ENCODE measurements at places on chromosomes 3 and 15.

GRCh38 chr3:54830658-54831057, 97.2 kb downstream of the LRTM1 start:
- DNase-seq = no peak

- no peak for DNase-seq
Observed at GRCh38 chr15:99442252-99442897, 123.4 kb upstream of the MEF2A start.

GRCh38 chr3:14766428-14767244, 52.1 kb upstream of the FGD5 start:
- no peak for DNase-seq

- DNase-seq = no peak
Observed at GRCh38 chr15:50135031-50135551, 16.1 kb upstream of the ATP8B4 start.

DNA sequence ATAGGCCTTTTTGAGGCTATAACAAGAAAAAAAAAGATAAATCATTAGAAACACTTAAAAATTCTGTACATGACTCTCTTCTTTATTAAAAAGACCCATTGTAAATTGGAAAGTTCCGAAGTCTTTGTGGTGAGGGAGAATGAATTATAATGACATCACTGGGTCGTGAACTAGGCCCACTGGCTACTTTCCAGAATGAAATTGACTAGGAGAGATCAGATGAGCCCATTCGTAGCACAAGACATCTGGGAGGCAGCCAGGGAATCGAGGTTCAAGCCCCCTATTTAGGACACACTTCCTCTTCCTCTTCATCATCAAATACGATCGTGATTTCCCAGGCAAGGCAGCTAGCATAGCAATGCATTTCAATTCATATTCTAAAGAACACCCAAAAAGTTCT, 889.8 kb upstream of the NR2F2 start:
- no peak for DNase-seq

DNA sequence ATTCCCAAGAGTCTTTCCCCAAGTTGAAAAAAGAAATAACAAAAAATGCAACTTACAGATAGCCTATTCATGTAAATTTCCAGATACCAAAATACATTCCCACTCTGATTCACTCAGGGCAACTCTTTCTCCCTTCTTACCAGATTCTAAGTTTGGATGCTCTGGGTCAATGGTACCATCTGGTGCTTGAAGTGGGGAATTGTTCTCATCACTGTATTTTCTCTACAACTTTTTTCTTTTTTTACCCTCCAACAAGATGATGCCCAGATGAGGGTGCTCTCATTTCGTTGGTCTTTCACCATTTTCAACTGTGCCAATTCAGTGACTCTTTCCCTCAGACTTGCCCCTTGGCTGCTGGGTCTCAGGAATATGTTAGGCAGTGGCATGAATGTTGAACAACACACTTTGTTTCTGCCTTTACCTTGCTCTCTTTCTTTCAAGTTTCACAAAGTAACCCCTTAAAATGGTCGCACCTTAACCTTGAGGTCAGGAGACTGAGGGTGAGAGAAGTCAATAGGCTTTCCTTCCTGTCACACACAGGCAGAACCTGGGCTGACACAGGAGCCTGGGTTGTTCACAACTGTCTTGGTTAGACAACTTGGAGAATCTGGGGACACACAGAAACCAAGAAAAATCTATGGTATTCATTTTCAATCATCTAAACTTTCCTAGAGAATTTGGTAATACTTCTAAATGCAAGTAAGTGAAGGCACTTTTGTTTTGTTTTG, 330.7 kb upstream of the SLCO3A1 start:
- DNase-seq = no peak

DNA sequence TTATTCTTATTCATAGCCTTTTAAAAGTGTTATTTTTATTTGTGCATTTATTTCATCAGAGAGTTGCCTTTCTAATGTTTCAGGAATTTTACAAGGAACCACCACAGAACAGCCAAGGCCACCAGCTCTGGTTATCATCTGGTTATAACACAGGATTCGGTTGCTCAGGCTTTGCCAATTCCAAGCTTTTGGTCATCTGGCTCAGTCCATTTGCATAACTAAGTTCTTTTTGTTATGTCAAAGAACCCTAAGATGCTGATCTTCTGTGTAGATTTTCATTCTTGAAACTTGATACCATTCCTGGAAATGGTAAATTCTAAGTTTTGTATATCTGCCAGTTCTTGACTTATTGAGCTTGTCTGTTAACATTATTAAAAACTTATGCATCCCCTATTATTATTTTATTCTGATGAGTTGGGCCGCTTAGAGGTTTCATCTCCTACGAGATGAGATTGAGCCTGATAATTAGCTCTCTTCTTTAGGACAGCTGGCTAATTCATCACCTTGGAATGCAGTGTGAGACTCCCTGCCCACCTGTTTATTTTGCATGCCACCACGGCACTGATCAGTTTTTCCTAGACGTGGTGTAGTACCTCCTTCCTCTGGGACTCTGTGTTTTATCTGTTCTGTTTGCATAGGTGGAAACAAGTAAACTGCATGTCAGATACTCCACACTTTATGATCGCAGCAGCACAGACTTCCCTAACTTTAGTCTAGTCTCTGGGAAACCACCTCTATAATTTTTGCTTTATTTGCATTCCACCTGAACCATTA, 264.8 kb downstream of the SLCO3A1 start:
- no peak for DNase-seq

- no peak for DNase-seq
Observed at GRCh38 chr3:52998771-52999513, 46.9 kb downstream of the SFMBT1 start.

DNA sequence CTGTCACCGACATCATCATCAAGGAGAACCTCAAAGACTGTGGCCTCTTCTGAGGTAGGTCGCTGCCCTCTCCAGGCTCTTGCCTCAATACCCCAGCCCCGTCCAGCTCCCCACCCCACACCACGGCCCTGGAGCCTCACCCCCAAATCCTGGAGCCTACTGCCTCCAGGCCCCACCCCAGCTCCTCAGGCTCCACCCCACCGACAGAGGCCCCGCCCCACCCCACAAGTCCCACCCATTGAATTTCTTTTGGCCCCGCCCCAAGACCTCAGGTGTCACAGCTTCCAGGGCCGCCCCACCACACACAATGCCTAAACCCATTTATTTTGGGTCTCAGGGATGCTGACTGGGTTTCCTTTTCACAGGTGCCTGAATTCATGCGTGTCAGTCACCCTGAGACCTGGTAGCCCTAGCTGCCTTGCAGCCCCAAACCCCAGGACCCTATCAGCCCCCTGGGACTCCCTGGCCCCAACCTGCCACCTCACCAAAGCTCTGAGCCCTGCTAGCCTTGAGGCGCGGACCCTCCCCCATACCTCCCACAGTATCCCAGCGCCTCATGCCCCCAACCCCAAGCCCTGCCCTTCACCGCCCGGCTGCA, 3.6 kb downstream of the GNAT1 start:
- DNase-seq = no peak

- DNase-seq = no peak
Observed at GRCh38 chr3:187296058-187296457, 4.5 kb upstream of the MASP1 start.

GRCh38 chr3:55660642-55661041, 173.5 kb upstream of the WNT5A start:
- DNase-seq = no peak

GRCh38 chr3:99969136-99969535, 145.2 kb downstream of the FILIP1L start:
- no peak for DNase-seq

DNA sequence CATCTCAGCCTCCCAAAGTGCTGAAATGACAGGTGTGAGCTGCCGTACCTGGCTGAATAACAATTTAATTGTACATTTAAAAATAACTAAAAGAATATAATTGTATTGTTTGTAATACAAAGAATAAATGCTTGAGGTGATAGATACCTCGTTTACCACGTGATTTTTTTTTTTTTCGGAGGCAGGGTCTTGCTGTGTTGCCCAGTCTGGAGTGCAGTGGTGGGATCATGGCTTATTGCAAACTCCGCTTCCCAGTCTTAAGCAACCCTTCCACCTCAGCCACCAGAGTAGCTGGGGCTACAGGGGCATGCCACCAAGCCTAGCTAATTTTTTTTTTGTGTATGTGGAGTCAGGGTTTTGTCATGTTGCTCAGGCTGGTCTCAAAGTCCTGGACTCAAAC, 15.8 kb downstream of the MFN1 start:
- DNase-seq = no peak

DNA sequence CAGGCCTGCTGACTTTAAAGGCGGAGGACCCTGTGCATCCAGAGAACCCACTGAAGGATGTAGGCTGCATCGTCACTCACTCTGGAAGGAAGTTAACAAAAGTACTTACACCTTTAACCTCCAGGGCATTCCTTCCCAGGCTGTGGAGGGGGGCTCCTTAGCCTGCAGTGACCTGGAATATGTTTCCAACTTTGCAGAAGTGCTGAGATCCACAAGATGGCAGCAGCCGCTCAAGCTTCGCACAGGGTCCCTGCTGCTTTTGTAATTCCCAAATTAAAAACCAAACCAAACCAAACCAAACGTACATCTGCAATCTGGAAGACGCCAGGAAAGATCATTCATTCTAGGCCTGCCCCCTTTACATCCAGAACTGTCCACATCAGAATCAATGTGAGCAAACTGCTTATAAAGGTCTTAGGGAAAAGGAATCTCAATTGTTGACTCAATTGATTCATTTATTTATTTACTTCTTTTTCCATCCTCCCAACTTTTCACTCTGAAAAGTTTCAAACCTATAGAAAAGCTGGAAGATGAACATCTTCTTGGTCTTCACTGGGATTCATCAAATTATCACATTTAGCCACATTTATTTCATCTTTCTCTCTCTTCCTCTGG, 70.5 kb upstream of the KLHL25 start:
- no peak for DNase-seq

DNA sequence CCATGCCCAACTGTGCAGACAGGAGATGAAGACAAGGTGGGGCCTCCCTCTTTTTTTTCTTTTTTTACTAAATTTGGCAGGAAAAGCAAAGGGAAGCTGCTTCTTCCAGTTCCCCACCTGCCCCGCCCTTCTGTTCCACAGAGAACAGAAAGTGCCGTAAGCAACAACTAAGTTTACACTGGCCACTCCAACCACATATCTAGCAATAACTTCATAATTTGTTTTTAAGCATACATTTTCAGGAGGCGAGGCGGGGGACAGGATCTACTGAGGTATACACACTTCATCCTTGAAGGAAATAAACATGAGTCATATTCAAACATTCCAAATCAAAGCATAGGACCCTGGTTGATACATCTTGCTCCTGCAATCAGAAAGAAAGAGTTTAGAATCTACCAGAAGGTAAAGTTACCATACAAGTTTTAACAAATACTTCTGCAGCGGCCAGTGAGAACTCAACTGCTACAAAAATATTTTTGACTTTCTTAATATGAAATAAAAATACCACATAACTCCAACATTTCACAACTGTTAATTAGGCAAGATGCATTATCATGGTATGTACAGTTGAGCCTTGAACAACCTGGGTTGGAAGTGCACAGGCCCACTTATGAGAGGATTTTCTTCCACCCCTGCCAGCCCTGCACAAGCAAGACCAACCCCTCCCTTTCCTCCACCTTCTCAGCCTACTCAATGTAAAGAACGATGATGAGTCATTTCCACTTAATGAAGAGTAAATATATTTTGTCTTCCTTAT, 50.7 kb downstream of the FOXP1 start:
- no peak for DNase-seq

DNA sequence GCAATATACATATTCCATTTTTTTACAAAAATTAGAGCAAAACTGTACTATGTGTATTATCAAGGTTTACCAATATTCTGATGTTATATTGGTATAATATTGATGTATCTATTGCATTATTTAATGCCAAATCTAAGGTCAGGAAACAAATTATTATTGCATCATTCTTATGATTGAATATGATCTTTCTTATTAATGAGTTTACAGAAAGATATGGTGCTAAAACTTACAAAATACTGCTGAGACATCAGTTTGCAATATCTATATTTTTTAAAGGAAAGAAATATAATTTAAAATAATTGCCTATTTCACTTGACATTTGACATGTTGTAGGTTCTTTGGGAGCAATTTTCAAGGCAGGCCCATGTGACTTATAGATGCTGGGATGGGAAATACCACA, 357.6 kb downstream of the NLGN1 start:
- DNase-seq = no peak

DNA sequence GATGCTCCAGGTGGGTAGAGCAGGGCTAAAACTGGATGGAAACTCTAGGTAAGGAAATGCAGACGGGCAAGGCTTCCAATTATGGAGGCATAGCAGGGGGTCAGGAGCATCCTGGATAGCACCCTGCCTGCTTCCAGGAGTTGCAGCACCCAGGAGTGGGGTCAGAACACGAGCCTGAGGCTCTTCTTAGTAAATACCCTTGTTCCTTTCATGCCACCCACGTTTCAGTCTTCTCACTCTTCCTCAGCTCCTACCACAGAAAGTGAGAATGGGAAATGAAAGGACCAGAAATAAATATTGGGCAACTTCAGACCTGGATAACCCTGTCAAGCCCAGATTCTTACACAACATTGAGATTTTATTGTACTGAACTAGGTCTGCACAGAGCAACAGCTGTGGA, 16.4 kb downstream of the CCR1 start:
- no peak for DNase-seq

DNA sequence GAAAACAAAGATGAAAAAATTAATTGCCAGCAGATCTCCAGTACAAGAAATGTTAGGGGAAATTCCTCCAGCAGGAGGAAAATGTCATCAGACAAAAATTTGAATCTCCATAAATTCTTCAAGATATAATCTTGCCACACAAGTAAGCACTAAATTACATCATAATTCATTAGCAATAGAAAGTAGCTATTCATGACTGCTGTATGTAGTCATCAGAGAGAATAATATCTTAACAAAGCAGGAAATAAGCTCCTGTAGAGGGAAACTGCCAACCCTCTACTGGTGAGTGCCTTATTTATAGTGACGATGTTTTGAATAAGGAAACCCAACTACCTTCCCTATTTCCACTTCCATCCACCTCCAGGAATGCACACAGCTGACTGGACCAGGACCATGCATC, 15.8 kb upstream of the SLC27A2 start:
- DNase-seq = no peak

DNA sequence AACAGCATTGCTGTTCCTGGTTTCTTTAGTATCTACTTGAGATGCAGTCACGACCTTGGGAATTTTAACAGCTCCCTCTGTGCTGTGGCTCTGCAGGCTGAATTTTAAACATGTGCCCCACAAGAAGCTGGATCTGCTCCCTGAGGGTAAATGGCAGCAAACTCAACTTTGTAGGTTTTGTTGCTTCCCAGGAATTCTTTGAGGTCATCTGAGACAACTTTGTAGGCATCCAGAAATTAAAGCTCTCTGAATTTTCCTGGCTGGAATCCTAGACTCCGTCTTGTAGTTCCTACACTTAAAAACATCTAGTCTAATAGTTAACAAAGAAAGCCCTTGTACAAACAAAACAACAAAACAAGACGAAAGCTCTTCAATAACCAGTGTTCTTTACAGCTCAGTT, 366.3 kb downstream of the FEZF2 start:
- no peak for DNase-seq

DNA sequence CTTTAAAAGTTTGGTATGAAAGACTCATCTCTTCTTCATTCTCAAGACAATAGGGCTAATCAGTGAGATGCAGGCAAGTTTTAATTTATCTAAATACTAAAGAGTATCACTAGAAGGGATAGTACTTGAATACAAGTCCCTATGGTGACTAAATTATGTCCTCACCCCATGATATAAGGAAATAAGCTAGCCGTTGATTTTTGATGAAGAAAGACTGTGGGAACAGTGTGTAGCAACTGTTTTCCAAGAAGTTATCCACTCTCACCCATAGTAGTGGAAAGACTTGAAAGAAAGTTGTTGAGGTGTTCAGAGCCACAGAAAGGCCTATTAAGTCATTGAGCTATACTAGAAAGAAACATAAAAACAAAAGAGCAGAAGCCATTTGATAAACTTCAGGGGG, 36.7 kb downstream of the PIK3CA start:
- DNase-seq = no peak

GRCh38 chr3:166743481-166744134, 636.5 kb downstream of the ZBBX start:
- DNase-seq = no peak
